ENCODE measurements at places on chromosomes 3 and 15.

GRCh38 chr3:78337801-78338211 is 1297.9 kb downstream of the ROBO2 start:
- DNase-seq: no peak

GRCh38 chr3:139839659-139840058 is 95.3 kb upstream of the CLSTN2 start:
- no peak for DNase-seq

GRCh38 chr3:60015032-60015705 is 965.3 kb upstream of the CFAP20DC start:
- DNase-seq: no peak

DNA sequence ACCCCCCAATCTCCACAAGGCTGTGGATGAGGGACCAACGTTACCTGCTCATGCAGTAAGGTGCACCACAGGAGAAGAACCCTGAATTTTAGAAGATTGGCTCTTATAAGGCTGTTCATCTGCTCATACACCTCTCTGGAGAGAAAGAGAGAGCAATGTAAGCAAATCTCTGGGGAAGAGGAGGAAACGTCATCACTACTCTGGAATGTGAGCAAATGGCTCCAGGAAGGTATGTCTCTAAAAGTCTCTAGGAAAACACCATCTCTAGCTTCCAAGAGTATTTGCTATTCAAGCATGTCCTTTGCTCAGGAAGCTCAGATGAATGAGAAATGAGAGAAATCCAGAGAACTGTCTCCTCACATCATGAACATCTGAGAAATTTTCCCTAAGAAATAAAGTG is 235.4 kb downstream of the TBL1XR1 start:
- no peak for DNase-seq
